Panc1 (cell line): ENCODE measurements at places on chromosomes 4 and X.

DNA sequence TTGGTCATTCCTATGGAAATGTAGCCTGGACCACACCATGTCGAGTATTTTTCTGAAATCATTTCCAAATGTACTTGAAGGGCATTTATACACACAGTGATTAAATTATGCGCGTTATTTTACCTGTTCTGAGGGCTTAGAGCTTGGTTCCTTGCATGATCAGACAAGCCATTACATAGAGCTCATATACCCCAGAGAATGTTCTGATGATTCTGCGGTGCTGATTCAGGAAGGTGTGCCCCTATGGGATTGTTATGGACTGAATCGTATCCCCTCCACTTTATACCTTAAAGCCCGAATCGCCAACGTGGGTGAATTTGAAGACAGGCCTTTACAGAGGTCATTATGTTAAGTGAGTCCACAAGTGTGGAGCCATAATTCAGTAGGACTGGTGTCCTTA lies 848.9 kb downstream of the TRIML1 start:
- no peaks in the 10 kb centered on the region for H3K36me3 ChIP-seq
- H3K27me3 ChIP-seq, result no peaks in the 10 kb centered on the region
- H3K4me3 ChIP-seq, result no peak overlapping the region
- no peak overlapping the region for H3K27ac ChIP-seq
- no peak for DNase-seq

- no peaks in the 10 kb centered on the region for H3K36me3 ChIP-seq
- no peak overlapping the region for H3K27ac ChIP-seq
- no peaks in the 10 kb centered on the region for H3K27me3 ChIP-seq
- H3K4me1 ChIP-seq, result no peaks in the 10 kb centered on the region
Measured at GRCh38 chr4:97645071-97645821, 498.0 kb downstream of the STPG2 start.

- no peak overlapping the region for H3K27ac ChIP-seq
- no peaks in the 10 kb centered on the region for H3K36me3 ChIP-seq
- no peak overlapping the region for H3K4me3 ChIP-seq
- H3K27me3 ChIP-seq, result no peaks in the 10 kb centered on the region
- H3K4me1 ChIP-seq, result no peaks in the 10 kb centered on the region
Measured at GRCh38 chrX:69807400-69807799, 191.5 kb downstream of the EDA start.

DNA sequence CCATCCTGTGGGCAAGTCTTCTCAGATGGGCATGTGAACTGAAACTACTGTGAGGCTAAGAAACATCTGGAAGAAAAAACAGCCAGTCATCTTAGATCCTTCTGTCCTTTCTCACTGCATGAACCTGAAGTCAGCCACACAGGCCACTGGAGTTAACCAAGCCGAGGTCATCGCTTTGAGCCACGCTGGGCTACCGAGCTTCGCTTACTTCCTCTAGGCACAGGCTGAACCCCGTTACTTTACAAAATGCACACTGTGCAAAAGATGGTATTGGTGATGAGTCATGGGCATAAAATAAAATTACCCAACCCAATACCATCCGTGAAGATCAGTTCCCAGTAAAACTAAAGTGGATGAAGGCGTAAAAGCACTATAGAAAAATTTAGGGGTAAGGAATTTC lies 86.2 kb downstream of the MTMR1 start:
- no peaks in the 10 kb centered on the region for H3K36me3 ChIP-seq
- DNase-seq, result no peak
- no peak overlapping the region for H3K27ac ChIP-seq
- no peaks in the 10 kb centered on the region for H3K4me1 ChIP-seq

DNA sequence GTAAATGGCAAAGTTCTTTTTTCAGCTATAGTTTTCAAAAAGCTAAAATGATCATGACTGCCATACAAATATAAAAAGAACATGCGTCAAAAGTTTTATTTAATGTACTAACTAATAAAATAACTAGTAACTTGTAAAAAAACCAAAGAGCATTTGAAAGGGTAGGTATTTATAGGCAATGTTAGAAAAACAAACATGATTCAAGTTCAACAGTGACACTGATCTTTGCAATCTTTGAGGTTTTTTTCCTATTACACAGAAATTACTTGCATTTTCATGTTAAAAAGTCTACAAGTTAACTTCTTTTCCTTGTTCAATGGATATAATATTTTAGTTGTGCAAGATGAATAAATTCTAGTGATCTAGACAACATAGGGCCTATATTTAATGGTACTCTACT lies 72.3 kb upstream of the GRID2 start:
- H3K4me3 ChIP-seq, result no peak overlapping the region
- H3K27me3 ChIP-seq, result no peaks in the 10 kb centered on the region
- no peak for DNase-seq
- no peak overlapping the region for H3K27ac ChIP-seq

- H3K4me1 ChIP-seq, result no peaks in the 10 kb centered on the region
- no peaks in the 10 kb centered on the region for H3K36me3 ChIP-seq
- H3K27ac ChIP-seq, result no peak overlapping the region
- no peak overlapping the region for H3K4me3 ChIP-seq
- no peak for DNase-seq
Measured at GRCh38 chr4:7549866-7550265, 115.1 kb upstream of the PSAPL1 start.

- no peak overlapping the region for H3K27ac ChIP-seq
- no peak overlapping the region for H3K4me3 ChIP-seq
- no peaks in the 10 kb centered on the region for H3K27me3 ChIP-seq
- DNase-seq, result no peak
Measured at GRCh38 chr4:24888475-24889344, 24.1 kb downstream of the CCDC149 start.
